ENCODE measurements at places on chromosomes 7 and 10.

- DNase-seq, result no peak
Measured at GRCh38 chr10:79123547-79123963, 54.8 kb downstream of the ZMIZ1 start.

GRCh38 chr7:95595746-95596197, 544 bp downstream of the PDK4 start:
- no peak for DNase-seq

- DNase-seq, result no peak
Measured at GRCh38 chr10:112375721-112376395, 1.9 kb downstream of the ACSL5 start.

GRCh38 chr10:16741540-16741939, 75.7 kb downstream of the RSU1 start:
- no peak for DNase-seq

DNA sequence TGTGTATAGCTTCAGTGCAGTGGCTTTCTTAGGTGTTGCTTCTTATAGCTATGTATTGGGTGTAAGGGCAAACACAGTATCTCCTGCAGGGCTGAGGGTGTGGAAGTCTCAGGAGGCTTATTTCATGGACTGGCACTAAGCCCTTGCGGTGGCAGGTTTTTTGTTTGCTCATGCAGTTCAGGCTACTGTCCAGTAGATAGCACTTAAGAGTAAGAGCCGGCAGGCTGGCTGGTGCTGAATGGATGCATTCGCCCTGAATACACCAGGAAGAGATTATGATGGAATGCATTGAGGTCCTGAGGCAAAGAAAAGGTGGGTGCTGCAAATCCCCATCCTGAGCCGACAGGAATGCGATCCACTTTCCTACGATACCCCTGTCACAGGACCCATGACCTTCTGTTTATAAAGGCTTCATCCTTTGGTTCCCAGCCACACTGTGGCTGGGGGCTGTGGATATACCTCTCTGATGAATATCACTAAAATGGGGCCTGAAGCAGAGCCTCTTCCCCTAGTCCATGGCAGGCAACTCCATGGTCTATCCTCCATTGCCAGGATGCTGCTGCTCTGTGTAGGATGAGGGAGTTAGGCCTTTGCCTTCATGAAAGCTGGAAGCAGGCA, 44.9 kb downstream of the ANXA8 start:
- no peak for DNase-seq

GRCh38 chr10:130025326-130025725, 61.3 kb upstream of the EBF3 start:
- DNase-seq, result no peak

DNA sequence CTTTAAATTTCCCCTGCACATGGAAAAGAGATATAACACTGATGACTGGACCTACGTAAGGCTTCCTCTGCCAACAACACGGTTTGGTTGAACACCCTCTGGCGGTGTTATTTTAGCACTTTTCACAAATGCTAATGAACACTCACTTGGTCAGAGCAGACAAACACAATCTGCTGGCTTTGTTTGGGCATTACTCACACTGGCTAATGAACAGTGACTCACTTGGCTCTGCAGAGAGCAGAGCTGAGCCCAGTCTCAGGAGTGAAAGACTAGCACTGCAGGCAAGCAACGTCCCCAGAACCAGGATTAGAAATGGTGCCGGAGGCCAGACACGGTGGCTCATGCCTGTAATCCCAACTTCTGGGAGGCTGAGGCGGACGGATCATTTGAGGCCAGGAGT, 430.8 kb downstream of the PLXNA4 start:
- DNase-seq, result no peak

DNA sequence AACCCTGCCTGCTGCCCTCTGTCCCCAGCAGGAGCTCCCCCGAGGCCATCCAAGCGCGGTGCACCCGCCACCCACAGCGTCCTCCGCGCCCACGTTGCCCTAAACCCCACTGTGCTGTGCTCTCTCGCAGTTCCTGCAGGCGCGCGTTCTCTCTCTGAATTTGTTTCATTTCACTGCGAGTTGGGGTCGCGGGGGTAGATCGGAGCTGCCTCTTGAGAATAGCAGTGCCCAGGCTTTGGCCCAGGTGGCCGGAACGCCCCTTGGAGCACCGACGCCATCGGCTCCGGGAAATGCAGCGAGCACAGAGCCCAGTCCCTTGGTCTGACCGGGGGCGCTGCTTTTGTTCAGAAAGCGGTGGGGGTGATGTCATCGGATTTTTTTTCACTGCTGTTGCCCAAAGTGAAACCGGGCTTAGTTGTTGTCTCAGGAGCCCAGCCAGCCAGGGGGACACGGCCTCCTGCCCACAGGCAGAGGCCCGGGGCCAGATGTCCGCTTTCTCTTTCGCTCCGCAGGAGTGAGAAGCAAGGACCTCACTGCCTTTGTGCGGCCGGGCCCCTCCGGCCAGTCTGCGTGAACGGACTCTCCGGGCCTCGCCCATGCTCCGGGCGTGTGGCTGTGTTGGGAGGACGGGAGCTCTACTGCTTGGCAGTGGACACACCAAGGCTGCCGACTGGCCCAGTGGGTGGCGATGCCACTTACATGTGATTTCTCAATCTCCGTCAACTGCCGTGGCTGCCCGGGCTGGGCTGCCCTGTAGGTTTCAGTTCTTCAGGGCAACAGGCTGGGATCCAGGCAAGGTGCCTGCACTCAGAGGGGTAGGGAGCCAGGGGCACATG, 43.1 kb downstream of the FOXK1 start:
- DNase-seq, result no peak

- no peak for DNase-seq
Measured at GRCh38 chr10:63825111-63825510, 303.9 kb downstream of the REEP3 start.

DNA sequence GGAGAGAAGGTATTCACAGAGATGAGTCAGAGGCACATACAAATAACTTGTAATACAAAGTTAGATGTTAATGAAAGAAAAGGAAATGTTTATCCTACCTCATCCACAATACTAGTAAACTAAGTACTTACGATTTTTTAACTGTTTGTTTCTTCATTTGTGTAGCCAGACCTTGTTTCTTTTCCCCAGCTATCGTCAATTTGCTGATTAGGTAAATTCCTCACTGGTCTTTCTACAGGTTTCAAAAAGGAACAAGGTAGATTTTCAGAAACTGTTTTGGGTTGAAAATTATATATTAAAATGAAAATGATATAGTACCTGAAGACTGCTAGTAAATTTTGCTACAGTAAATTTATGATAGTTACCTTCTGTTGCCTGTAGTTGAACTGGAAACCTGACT, 56.6 kb downstream of the PON1 start:
- DNase-seq, result no peak

- DNase-seq, result no peak
Measured at GRCh38 chr10:78695846-78696245, 372.9 kb upstream of the ZMIZ1 start.

GRCh38 chr7:41912851-41913567, 210.1 kb upstream of the INHBA start:
- DNase-seq, result no peak

DNA sequence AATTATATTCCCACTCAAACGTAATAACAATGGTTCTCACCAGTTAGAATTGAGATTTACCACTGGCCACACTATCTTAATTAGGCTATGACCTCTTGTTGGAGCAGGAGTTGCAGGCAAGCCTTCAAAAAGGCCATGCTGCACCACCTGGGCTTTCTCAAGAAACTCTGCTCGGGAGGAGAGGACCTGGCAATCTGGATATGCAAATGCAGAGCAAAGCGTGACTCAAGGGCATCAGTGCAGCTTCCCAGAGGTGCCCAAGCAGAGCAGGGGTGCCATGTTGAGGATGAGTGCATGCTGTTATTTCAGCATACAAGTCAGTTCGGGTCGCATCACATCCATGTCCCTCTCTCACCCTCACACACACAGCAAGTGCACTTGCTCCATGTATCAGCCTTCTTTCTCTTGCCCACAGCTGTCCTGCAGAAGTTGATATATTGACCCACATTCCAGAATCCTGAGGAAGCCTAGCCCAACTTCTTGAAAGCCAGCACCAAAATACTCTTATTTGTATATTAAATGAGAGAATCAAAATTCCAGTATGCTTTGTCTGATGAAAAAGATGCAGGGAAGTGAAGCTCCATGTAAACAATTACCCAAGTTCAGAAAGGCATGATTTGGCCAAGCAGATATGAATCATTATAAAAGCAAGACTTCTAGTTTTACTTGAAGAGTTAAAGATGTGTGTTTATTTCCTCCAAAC, 55.7 kb upstream of the IL6 start:
- DNase-seq, result no peak
